ENCODE measurements at places on chromosomes 2 and 18.

- DNase-seq: no peak
Observed at GRCh38 chr18:24474406-24474805, 14.0 kb downstream of the HRH4 start.

- no peak for DNase-seq
Observed at GRCh38 chr2:137031731-137032130, 266.4 kb downstream of the THSD7B start.

- DNase-seq: no peak
Observed at GRCh38 chr2:113847144-113847543, 42.7 kb upstream of the ACTR3 start.

DNA sequence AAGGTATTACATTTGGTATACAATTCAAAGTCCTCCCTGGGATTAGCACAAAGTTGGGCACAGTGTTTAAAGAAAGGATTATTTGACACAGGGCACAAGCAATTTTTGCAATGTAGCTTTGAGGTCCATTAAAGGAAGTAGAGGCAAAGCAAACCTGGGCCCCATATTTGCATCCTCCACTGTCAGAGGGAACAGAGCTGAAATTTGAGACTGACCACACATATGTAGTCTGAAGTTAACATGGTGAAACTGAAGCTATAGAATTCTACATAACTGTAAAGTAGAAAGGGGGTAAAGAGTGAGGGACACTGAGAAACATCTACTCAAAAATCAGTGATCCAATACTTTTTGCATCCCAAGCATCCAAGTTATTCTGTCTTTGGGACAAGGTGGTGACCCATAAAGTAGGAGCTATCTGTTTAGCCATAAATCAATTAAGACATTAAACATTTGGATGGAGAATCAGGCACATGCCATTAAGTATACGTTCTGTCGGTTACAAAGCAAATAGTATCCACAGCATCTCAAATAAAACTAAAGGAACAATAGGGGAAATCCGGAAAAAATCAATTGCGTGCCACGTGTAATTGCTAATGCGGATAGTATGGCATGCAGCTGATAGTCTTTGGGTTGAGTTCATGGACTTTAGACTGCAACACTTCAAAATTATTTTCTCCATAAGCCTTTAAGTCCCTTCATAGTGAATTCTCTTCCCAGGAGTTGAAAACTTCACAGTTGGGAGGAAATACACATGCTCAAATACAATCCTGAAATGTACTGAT, 72.6 kb downstream of the PLEKHM3 start:
- DNase-seq: no peak

GRCh38 chr2:239697399-239698164, 296.8 kb upstream of the HDAC4 start:
- DNase-seq: no peak

DNA sequence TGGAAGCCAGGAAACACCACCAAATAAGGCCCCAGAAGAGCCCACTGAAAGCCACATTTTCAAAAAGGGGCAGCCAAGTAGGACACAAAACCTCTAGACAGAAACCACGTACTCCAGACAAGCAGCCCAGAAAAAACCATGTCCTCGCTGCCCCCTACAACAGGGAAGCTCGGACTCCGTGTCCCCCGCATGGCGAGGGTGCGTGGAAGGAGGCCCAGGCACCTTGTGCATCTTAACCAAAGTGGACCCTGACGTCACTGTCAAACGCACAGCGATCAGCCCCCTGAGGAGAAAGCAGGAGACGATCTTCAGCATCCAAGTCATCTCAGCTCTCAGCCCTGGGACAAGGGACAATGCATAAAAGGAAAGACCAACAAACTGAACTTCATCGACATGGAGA, 168.4 kb downstream of the EIPR1 start:
- no peak for DNase-seq

DNA sequence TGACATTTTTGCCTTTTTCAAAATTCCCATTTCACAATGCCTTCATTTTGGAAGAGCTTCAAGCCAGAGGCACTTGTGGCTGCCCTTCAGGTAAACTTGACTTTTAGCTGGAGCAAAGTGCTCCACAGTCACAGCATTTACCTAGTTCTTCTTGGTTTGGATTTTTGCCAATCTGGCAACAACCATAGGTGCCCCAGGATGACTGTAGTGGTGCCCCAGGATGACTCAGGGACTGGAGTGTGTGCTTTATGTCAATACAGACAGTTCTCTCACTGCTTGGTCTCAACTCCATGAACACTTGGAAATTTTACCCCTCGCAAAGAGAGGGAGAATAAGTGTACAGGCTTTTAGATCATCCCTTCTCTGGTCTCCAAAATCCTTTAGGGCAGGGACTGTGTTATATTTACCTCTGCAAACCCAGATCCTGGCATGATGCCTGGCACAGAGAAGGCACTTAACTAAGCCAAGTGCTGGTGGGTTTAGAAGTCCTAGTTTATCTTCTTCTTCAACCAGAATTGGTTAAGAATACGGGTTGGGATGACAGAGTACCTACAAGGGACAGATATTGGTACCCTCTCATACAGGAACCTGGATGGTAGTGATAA, 15.3 kb upstream of the PTPN4 start:
- DNase-seq: no peak

All from substantia nigra (tissue), 51 donors.